ENCODE measurements at places on chromosomes 6 and 20.
A peak's percentile ranks its signal among the peaks of the same experiment; 100 is the strongest.

- no peak for DNase-seq
Measured at GRCh38 chr6:87297119-87297518, 25.3 kb upstream of the SMIM8 start.

DNA sequence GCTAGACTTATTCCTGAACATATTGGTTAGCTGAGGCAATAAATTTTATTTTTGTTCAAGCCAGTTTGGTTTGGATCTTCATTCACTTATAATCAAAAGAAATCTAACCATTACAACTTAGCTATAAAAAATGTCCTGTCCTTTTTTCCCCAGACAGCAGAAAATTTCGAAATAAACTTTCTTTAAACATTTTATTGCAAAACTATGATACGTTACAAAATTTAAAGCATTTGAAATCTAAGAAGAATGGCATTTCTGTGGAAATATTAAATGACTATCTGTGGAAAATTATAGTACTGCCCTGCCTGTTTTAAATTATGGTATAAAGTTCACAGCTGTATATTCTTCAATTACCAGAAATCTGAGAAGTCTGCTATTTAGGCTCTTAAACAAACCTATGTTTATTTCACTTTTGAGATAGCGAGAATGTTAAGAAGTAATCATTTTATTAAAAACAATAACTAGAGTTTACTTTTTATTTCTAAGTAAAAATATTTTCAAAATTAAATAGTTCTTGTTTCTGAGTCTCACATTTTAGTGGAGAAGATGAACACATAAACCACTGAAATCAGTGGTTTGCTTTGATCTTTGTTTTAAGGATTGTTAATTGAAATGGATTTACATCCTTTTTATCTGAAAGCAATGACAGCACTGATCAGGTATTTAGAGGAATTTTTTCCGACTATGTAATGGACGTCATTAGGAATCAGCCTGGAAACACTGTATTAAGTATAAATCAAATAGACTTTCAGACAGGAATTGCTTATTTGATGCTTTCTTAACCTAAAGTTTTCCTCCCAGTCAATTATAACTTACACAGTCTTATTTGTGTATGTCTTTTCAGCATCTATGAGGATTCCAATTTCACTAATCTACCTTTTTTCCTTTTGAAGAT, 553.7 kb downstream of the COL12A1 start:
- DNase-seq: no peak

- DNase-seq: no peak
Measured at GRCh38 chr20:48295445-48295903, 510.2 kb upstream of the SULF2 start.

GRCh38 chr6:130699742-130700141, 127.5 kb upstream of the SMLR1 start:
- DNase-seq: no peak

DNA sequence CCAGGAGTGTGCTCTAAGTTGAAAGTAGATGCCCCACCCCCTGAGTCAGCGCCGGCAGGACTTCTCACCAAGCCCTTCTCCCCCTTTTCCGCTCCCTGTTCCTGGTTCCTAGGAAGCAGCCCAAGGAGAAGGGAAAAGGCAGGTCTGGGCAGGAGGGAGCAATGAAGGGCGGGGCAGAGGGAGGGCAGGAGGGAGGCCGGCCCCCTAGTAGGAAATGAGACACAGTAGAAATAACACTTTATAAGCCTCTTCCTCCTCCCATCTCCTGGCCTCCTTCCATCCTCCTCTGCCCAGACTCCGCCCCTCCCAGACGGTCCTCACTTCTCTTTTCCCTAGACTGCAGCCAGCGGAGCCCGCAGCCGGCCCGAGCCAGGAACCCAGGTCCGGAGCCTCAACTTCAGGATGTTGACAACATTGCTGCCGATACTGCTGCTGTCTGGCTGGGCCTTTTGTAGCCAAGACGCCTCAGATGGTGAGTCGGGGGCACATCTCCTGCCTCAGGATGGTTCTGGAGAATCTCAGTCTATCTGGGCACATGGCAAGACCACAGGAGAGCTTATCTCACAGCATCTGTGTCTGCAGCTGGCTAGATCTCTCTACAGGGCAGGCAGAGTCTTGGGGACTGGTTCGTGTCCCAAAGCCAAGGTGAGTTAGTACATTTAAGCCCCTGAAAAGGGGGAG, at the start of gene PROCR:
PROCR (plus strand) TSS at position 320 of the 681 bp plus-strand sequence; CDS start at position 403, 83 bp downstream.
- no peak for DNase-seq

- no peak for DNase-seq
Measured at GRCh38 chr6:5672581-5673011, 334.1 kb downstream of the NRN1 start.

DNA sequence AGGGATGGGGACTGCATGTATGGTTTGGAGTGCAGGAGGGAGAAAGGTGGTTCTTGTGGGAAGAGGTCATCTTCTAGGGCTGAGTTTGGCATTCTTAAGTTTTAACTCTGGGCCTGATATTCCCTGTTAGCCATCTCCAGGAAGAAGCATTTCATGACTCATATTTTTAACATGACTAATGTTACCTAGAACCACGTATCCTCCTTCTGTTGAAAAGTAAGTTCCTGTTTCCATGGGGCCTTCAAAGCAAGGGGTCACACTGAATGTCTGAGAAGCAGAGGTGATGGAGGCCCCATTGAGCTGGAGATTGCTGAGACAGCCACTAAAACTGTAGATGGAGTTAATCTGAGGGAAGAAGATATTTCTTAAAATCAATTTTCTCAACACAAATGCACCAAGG, 30.2 kb downstream of the FAM229B start:
- DNase-seq: no peak

DNA sequence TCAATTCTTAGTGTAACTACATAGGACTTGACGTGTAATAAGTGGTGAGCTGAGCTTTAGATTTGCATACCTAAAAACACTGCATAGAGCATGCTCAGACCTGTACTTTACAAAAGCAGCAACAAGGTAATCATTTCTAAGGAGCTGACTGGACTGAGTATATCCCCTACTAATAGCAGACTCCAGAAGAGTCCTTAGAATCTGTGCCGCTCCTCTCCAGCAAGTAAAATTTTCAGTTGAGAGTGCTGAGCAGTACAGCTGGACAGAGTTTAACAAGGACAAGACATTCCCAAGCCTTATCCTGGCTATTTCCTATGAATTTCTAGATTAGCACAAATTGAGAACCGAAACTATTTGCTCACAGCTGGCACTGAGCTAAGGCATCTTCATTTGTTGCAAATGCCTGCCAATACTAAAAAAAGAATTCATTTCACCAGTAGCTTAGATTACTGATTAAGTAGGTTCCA, 26.1 kb upstream of the KLHL31 start:
- no peak for DNase-seq

GRCh38 chr20:23627501-23627900, 10.3 kb downstream of the CST3 start:
- DNase-seq: no peak

GRCh38 chr6:72657407-72658197, 35.7 kb downstream of the KCNQ5 start:
- no peak for DNase-seq

GRCh38 chr6:41941280-41942066, at the start of gene CCND3:
Gene CCND3 (minus strand): TSS chr6:41941808. CDS start chr6:41941649, 159 bp downstream.
- DNase-seq: peak; percentile 70

DNA sequence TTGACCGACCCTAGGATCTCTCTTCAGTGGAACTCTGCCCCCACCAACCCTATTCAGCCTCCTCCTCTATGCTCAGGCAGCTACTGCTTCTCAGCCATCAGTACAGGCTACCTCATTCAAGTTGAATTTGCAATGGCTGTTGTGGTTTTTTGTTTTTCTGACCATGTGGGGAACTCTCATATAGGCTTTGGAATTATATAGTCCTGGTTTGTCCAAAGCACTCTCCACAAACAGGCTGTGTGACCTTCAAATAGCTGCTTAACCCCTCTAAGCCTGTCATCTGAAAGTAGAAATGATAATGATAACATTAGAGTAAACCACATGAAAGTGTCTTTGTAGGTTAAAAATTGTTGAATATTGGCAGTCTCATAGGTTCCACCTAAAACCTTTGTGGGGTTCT, 80.3 kb downstream of the UNC5CL start:
- DNase-seq: no peak

- no peak for DNase-seq
Measured at GRCh38 chr20:17315407-17316231, 88.8 kb downstream of the PCSK2 start.

GRCh38 chr6:19616022-19616421, 221.1 kb upstream of the ID4 start:
- no peak for DNase-seq

GRCh38 chr20:58637466-58638213, 13.4 kb upstream of the STX16 start:
- DNase-seq: no peak

DNA sequence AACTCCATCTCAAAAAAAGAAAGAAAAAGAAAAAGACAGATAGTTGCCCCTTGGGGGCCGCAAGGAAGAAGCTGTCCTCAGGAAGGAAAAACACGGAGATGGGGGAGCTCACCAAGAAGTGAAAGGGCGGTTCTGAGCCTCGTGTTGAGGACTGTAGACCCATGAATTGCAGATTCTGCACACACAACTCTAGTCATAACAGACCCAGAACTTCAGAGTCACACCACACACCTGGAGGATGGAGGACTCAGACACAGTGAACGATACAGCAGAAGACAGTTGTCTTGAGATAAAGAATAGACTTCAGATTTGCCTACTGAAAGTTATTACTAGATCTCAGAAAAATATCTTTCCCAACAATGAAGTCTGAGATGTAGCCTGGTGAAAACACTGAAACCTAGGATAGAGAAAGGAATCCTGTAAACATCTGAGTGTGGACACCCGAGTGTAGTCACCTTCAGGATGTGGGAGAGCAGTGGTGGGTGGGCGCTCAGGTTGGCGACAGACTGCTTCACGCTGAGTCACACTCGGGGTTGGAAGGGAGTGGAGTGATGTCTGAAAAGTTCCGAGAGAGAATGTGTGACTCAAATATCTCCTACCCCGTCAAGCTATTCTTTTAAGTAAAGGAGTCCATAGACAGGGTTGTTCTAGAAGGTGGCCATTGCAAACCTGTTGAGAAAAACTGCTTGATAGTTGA, 88.1 kb downstream of the MAP3K4 start:
- no peak for DNase-seq

DNA sequence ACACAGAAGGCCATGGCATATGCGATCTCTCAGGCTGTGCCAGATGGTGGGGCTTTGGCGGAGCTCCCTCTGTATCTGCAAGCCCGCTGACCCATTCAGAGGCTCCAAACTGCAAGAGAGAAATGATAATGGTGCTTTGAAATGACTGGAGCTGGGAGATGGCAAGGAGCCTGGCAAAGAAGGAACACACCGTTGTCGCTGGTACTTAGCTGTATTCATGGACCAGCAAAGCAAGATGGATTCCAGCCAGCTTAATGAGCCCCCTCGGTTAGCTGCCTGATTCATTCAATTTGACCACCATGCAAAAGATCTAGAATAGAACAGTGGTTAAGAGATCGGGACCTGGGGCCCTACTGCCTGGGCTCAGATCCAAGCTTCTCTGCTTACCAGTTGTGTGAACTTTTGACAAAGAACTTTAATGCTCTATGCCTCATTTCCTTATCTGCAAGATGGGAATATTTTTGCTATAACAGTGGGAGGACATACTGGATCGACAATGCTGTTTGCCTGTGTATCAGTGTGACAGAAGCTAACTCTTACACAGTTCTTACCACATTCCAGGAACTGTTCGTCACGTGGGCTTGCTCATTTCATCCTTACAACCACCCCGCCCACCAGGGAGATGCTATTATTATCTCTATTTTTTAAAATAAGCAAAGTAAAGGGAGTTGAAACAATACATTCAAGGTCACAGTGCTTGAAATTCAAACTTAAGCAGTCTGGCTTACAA, 317.8 kb upstream of the SULF2 start:
- no peak for DNase-seq

- no peak for DNase-seq
Measured at GRCh38 chr6:19028201-19028600, 641.1 kb downstream of the RNF144B start.

- DNase-seq: no peak
Measured at GRCh38 chr20:53124075-53124551, 152.0 kb downstream of the TSHZ2 start.

DNA sequence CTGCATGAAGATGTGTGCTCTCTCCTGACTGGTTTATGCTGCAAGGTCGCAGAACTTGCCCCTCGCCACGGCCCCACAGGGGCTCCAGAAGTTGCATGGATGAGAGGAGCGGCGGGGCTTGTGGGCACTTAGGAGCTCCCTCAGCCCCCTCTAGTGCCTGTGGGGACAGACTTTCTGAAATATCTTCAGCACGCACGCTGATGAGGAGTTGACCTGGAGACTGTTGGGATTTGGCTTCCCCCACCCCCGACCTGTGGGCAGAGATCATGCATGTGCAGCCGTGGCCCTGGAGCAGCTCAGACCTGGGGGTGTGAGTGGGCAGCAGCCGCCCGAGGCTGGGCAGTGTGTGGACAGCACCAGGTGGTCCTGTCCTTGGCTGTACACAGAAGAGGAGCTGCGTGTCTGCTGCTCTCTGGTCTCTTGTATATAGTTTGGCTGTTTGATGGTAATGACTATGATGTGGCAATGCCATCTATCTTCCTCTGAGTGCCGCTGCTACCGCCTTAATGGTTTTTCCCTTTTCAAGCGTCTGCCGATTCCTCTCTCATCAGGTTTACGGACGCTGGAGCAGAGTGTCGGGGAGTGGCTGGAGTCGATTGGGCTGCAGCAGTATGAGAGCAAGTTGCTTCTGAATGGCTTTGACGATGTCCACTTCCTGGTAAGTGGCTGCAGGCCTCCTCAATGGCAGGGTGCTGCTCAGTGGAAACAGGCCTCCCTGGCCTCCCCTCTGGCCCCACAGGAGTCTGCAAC, 81.4 kb downstream of the TCP11 start:
- no peak for DNase-seq

- DNase-seq: no peak
Measured at GRCh38 chr6:134846031-134846430, 103.9 kb downstream of the ALDH8A1 start.

DNA sequence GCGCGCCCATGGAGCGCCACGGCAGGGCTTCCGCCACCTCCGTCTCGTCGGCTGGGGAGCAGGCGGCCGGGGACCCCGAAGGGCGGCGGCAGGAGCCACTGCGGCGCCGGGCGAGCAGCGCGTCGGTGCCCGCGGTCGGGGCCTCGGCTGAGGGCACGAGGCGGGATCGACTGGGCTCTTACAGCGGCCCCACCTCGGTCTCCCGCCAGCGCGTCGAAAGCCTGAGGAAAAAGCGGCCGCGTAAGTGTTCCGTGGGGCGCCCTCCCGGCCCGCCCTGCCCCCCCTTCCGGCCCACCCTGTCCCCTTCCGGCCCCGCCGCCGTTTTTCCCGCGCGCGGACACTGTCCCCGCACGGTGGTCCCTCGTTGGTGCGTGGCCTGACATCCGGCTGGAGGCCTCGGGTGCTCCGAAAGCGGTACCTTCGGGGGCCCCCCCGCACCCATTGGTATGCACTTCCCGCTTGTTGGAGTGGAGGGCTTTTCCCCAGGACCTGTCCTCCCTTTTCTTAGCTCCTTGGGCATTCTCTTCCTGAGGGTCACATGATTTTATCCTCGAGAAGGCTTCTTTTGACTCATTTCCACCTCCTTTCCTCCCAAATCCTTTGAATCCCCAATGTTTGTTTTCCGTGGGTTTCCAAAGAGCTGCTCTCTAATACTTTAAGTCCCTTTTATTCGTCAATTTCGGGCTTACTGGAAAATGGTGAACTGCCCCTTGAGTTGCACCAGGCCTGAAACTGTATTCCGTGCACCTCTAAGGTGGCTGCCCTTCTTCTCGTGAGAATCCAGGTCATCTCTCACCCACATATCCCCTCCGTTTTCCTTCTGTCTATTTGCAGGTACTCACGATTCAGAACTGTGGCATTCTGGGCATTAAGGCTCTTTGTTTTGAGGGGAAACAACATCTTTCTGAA, 556 bp downstream of the PANK2 start:
- no peak for DNase-seq

Measured in stimulated activated CD8-positive, alpha-beta memory T cell treated with anti-CD3 and anti-CD28 coated beads, Interleukin-2, amount 100 ng/mL, for 1 hour (primary cell).